ENCODE measurements at places on chromosomes 3 and 15.
A peak's percentile ranks its signal among the peaks of the same experiment; 100 is the strongest.

DNA sequence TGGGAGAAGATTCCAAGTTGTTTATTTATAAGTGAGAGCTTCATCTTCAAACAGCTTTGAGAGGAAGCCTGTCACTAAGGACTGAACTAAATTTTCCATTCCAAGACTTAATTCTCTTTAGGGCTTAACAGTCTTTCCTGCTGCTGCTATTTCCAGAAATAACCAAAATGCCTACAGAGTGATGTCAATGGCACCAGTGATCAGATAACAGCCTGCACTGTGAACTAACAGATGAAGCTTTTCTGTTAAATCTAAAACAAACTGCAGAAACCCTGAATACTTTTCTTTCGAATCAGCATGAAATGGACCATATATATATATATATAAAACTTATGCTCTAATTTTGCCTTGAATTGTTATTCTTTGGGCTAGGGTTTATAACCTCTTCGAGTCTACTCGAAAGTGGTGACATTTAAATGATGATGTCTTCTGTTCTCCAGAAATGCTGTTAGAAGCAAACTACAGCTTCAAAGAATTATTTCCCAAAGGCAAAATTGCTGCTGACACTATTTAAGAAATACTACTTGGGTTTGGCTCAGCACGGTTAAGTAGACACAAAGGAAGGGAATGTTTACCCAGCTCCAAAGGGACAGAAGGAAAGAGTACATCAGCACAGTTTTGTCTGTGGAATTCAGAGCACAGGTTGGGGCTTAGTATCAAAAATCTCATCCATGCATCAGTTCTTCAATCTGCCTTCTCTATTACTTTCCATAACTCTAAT lies 238.5 kb upstream of the LRRN1 start:
- no peak for DNase-seq

DNA sequence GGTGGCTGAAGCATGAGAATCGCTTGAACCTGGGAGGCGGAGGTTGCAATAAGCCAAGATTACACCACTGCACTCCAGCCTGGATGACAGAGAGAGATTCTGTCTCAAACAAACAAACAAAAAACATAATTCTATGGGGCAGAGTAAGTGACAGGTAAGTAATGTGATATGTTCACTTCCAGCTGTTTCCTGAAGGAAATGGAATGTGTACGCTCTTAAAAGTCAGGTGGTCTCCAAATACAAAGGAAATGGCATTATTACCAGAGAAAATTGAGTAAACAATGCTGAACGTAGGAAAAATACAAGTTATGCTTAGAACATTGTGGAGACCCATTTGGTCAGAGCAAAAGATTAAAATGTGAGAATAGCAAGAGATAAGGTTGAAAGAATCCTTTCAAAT lies 278.5 kb downstream of the SCAPER start:
- no peak for DNase-seq

GRCh38 chr3:14138109-14138877 lies 13.4 kb downstream of the TMEM43 start:
- DNase-seq = no peak

DNA sequence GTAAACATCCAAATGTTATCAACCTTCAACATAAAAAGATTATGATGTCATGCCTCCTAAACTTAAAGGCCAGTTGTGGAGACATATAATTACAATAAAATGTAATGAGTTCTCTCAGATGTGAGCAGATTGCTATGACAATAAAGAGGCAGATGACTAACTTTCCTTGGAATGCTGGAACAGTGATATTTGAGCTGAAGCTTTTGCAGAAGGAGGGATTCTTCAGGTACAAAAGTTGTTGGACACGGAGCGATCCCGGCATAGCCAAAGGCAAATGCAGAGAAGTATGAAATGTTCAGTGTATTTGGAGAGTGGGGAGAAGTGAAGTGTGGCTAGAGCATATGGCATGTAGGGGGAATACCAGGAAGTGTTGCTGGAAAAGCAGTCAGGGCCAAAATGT lies 520.1 kb downstream of the FGF12 start:
- no peak for DNase-seq

DNA sequence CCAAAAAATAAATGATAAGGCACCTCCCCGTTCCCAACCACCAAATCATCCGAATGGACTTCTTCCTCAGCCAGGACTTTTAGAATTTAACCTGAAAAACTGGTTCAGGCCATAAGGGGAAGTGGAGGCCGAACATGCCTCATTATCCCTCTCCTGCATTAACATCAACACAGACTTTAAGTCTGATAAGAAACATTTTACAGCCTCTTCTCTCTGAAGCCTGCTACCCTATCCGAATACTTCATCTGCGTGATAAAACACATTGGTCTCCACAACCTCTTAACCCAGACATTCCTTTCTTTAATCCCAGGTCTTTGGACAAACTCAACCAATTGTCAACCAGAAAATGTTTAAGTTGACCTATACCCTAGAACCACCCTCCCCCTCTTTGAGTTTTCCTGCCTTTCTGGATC lies 850 bp upstream of the SLC41A3 start:
- peak; percentile 61 for DNase-seq

DNA sequence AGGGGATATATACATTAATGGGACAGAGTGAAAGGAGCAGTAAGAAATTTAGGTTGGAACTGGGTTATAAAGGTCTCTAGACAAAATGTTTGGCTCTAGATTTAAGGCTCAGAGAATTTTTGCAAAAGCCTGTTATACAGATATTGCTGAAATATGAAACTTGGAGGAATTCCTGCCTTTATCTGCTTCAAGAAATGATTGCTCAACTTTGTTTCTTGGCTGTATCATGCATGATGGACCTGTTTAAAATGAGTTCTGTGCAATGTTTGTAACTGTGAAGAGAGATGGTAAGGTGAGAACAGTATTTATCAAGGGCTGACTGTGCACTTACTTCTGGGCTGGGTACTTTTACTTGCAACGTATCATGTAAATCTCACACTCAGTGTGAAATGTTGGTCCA lies 3.3 kb downstream of the CRYBG3 start:
- DNase-seq = no peak

DNA sequence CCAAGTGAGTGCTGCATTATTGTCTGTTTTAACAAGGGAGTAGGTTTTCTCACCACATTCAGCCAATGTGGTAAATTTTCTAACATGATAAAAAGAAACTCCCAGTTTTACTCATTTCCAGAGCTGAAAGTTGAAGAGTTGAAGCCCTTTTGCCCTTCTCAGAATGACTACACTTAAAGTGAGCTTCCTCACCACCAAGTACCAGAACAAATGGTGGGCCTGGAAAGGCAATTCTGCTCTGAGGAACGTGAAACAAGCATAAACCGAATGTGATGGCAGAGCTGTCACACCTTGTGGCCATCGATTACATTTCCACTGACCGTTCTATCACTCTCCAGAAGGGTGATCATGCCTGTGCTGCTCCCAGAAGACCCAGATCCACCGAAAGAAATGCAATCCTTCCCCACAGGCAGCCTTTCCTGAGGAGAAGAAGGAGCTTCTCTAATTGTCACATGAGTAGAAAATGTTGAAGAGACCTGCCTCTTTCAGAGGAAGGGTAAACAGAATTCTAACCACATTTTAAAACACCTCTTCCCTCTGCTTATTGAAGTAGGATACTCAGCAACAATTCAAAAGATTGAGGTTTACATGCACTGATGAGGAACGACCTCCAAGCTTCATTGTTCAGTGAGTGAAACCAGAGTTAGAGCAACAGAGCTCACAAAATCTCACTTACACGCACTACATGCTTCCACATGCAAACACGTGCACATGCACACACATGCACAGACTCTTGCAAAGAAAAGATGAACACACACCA lies 21.4 kb upstream of the CCR9 start:
- DNase-seq = no peak

GRCh38 chr3:158148218-158148617 lies 38.3 kb downstream of the RSRC1 start:
- no peak for DNase-seq

DNA sequence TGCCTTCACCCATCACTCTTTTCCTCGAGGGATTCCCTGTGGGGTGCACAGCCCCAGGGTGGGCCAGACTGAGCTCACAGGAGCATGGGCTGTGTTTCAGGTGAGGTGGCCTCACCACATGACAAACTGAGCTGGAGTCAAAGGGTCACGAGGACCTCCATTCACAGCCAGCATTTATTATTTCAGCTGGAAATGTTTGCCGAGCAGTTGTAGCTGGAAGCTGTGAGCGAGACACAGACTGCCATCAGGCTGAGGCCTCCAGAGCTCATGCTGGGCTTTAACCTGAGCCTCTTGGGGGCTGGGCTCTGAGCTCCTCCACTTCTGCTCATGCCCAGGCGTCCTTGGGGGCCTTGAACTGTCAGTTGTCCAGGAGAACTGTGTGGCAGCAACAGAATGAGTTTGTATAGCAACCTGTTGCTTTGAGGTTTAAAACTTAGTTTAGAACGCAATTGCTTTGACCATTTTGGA lies 57.5 kb downstream of the FLNB start:
- no peak for DNase-seq

- DNase-seq = no peak
Measured at GRCh38 chr3:8327739-8328138, 173.9 kb upstream of the LMCD1 start.

DNA sequence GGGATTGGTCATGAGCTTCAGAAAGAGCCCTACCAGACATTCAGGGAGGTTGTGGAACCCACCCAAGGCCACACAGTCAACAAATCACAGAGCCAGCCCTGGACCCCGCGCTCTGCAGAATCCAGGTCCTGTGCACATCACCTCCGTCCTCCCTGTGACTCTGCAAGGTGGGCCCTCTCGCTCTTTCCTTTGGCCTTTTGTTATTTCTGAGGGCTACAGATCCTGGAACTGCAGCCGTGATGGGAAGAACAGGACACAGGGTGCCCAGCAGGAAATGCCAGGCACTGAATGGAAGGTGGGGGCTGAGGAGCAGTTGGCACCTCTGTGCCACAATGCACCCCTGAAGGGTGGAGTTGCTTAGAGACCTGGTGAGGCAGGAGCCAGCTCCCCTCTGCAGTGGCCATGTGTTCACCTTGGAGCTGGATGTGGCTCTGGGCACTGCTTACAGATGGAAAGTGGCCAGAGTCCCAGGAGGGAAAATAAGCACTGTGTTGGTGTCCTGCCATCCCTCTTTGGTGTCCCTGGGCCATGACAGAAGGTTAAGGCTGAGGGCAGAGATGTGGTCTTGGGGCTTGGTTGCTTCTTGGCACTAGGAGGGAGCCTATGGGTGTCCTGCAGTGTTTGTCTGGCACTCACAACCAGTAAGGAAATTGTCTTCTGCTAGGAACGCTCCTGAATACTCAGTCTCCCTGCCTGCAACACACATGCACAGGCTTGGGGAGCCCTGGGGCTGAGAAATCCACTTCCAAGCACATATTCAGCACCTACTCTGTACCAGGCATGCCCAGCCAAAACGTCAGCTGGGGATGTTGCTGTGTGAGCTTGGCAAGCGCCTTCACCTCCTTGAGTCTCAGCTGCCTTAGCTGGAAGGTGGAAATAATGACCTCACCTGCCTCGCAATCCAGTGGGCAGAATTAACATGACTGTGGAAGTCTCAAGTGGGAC lies 98.0 kb upstream of the SLC6A6 start:
- DNase-seq = no peak

- DNase-seq = peak; percentile 32
Measured at GRCh38 chr3:115814778-115815380, 191.6 kb downstream of the GAP43 start.

DNA sequence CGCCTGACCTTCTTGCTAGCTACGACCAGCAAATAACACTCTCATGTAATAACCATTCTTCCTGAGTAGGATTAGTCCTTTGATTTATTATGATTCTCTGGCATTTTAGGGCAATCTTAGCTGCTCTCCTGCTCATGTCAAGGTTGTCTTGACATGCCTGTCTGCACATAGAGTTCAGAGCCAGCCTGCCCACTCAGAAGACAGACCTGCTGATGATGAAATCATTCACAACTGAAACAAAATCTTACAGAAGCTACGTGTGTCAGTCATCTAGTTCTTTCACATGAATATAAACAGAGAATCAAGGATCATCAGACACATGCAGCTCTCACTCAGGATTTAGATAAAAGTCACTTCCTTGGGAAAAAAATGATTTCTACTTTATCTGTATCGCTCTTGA lies 173.6 kb upstream of the LYSMD4 start:
- DNase-seq = no peak

GRCh38 chr3:67719333-67719732 lies 64.9 kb upstream of the SUCLG2 start:
- DNase-seq = no peak

GRCh38 chr3:38149708-38150107 lies 11.2 kb downstream of the MYD88 start:
- DNase-seq = peak; percentile 46

- no peak for DNase-seq
Measured at GRCh38 chr3:120926146-120926545, 18.1 kb downstream of the STXBP5L start.

DNA sequence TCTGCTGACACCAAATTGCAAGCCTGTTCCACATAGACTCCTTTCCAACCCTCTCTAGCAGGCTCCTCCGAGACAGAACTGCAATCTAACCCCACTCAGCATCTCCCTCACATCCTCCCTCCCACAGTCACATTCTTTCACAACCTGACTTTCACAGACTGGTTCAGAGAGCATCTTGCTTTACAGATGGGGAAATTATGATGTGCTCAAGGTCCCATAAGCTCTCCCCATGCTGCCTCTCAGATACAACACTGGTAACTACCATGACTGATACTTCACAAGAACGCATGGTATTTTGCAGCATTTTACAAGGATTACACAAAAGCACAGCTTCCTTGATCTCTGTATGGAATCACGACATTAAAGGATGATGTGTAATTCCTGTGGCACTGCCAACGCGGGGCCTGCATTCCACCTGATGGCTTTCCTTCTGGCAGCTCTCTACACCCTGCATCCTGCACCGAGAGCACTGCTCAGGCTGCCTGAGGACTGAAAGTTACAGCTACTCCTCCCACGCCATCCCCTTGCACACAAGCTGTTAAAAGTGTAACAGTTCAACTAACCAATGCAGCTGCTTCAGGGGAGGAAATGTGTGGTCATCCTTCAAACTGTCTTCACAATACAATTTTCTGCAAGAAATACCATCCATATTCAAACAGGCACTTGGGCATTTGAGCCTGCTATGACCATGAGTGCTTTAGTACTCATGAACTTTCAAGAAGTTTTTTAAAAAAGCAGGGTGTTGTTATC lies 27.6 kb downstream of the TBC1D2B start:
- DNase-seq = no peak

- no peak for DNase-seq
Measured at GRCh38 chr15:37103475-37104423, 3.4 kb upstream of the MEIS2 start.

DNA sequence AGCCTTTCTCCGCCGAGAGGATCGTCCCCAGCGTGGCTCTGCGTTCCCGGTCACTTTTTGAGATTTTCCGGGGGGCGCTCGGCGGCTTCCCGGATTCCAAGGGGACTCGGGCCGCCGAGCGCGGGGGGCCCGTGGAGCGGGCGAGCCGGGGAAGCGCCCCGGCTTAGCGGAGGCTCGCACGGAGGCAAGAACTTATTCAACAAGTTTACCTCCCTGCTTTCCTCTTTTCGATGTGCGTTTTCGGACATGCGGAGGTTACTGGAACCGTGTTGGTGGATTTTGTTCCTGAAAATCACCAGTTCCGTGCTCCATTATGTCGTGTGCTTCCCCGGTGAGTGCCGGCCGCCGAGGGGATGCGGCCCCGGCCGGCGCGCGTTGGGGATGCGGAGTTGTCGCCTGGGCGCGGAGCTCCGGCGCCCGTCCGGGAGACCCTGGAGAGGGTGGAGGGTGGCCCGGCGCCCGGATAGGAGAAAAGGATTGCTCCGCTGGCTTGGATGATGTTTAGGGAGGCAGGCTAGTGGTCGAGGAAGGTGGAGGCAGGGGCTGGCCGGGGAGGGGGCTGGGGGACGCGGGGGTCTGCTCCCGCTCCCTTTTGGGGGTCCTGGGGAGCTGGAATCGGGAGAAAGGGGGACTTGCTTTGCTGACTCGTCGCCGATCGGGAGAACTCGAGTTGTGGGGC lies 810 bp downstream of the PTPRG start:
- DNase-seq = no peak

- DNase-seq = no peak
Measured at GRCh38 chr3:56469141-56469540, 874 bp upstream of the ERC2 start.

Measured in erythroblast (primary cell).